Type B pancreatic cell (in vitro differentiated cells): ENCODE measurements at places on chromosomes 16 and 17. TPM values are rescaled to one million over a fixed set of nuclear protein-coding genes. Genes with fewer than 3 reads are reported as not detected.

Gene CHAD
- total RNA-seq = not detected in 2 replicates

Gene FOXL1
- 1.5 and 2.2 TPM in 2 replicates for total RNA-seq

Gene CDC42EP4
- 24.7 and 78.8 TPM in 2 replicates for total RNA-seq

Gene C1QTNF8
- total RNA-seq = not detected in 2 replicates

Gene CCDC154
- total RNA-seq = 2.2 and 5.0 TPM in 2 replicates

Gene KRT12
- not detected in 2 replicates for total RNA-seq

Gene FBXW10
- 0.19 and 0.22 TPM in 2 replicates for total RNA-seq

Gene ZNF287
- 7.6 and 14.3 TPM in 2 replicates for total RNA-seq

Gene PRCD
- 0.33 and 3.3 TPM in 2 replicates for total RNA-seq

Gene UTS2R
- 0.21 and 0.97 TPM in 2 replicates for total RNA-seq

Gene KRTAP4-1
- not detected in 2 replicates for total RNA-seq

Gene TEKT5
- total RNA-seq = 0.41 and 0.52 TPM in 2 replicates

Gene KCNJ12
- 0.59 and 2.2 TPM in 2 replicates for total RNA-seq

Gene PPP1R27
- total RNA-seq = not detected in 2 replicates

Gene KIF2B
- not detected in 2 replicates for total RNA-seq

Gene GAS2L2
- total RNA-seq = 0.22 TPM in 1 of 2 replicates, not detected in the other

Gene NGFR
- total RNA-seq = 2.1 and 41.3 TPM in 2 replicates

Gene TBX21
- total RNA-seq = not detected in 2 replicates

Gene FNDC8
- not detected in 2 replicates for total RNA-seq

Gene ORAI3
- total RNA-seq = 18.7 and 19.4 TPM in 2 replicates

Gene RPRML
- 0.43 and 0.46 TPM in 2 replicates for total RNA-seq

Gene MT1E
- 7.8 and 12.5 TPM in 2 replicates for total RNA-seq

Gene RHBDL1
- total RNA-seq = 2.2 and 2.7 TPM in 2 replicates

Gene CMTR2
- total RNA-seq = 30.2 and 31.3 TPM in 2 replicates

Gene SCGB1C2
- total RNA-seq = not detected in 2 replicates

Gene WIPF2
- 27.2 and 35.3 TPM in 2 replicates for total RNA-seq

Gene NKIRAS2
- 44.7 and 45.0 TPM in 2 replicates for total RNA-seq

Gene SLC47A1
- 1.2 and 5.9 TPM in 2 replicates for total RNA-seq

Gene MEOX1
- 5.7 and 17.2 TPM in 2 replicates for total RNA-seq

Gene PMP22
- total RNA-seq = 5.8 and 16.2 TPM in 2 replicates

Gene KRT28
- 0.21 TPM in 1 of 2 replicates, not detected in the other for total RNA-seq

Gene NHLRC4
- total RNA-seq = 0.52 and 1.4 TPM in 2 replicates

Gene GRIN2C
- 0.36 and 0.72 TPM in 2 replicates for total RNA-seq

Gene TXNDC17
- total RNA-seq = 83.2 and 90.6 TPM in 2 replicates

Gene KAT8
- 54.4 and 70.3 TPM in 2 replicates for total RNA-seq

Gene CBLN1
- 5.8 and 11.3 TPM in 2 replicates for total RNA-seq

Gene SOCS1
- 14.5 and 28.6 TPM in 2 replicates for total RNA-seq

Gene LGALS9B
- 0.29 and 0.36 TPM in 2 replicates for total RNA-seq

Gene ATP2C2
- total RNA-seq = 12.2 and 19.3 TPM in 2 replicates

Gene RHOT1
- total RNA-seq = 24.3 and 26.2 TPM in 2 replicates

Gene ZNF205
- total RNA-seq = 15.0 and 18.2 TPM in 2 replicates

Gene TP53TG3
- not detected in 2 replicates for total RNA-seq

Gene TPSD1
- total RNA-seq = not detected in 2 replicates

Gene SCN4A
- total RNA-seq = 0.39 TPM in 1 of 2 replicates, not detected in the other

Gene EARS2
- 24.4 and 25.3 TPM in 2 replicates for total RNA-seq

Gene ESRP2
- total RNA-seq = 65.6 and 150 TPM in 2 replicates

Gene KRTAP3-1
- 1.7 TPM in 1 of 2 replicates, not detected in the other for total RNA-seq

Gene MFAP4
- 2.6 and 18.0 TPM in 2 replicates for total RNA-seq
